Neural crest cell (in vitro differentiated cells): ENCODE measurements at places on chromosomes 3 and 15. TPM values are rescaled to one million over a fixed set of nuclear protein-coding genes. Genes with fewer than 3 reads are reported as not detected.
A peak's percentile ranks its signal among the peaks of the same experiment; 100 is the strongest.

DNA sequence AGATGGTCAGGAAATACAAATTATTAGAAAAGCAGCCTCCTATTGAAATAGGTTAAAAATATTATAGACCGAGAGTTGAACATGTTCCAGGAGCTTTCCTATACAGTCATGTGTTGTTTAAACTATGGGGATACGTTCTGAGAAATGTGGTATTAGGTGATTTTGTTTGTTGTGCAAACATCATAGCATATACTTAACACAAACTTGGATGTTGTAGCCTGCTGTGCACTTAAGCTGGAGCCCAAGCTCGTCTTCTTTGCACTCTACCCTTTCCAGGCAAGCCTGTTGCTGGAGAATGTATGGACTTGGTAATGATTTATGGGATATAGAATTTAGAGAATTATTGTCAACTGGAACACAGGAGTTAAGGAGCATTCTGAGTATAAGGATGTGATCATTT is 140.2 kb downstream of the AKAP13 start:
- DNase-seq, result no peak

DNA sequence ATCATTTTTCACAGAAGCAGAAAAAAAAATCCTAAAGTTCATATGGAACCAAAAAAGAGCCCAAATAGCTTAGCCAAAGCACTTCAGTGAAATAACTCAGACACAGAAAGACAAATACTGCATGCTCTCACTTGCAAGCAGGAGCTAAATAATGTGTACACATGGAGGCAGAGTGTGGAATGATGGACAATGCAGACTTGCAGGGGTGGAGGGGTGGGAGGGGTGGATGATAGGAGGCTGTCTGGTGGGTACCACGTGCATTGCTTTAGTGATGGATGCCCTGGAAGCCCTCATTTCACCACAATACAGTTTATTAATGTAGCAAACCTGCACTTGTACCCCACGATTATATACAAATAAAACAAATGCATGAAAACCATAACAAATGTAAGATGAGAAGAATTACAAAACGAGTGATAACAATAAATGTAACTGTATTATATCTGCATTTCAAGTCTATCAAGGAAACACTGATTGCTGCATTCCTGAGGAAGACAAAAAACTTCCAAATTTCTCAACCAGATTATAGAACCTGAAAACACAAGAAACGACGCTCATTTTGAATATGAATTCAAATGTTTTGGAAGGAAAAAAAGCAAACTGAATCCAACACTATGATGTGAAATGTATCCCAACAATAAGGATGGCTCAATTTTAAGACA is 96.5 kb downstream of the DLG1 start:
- DNase-seq, result no peak

DNA sequence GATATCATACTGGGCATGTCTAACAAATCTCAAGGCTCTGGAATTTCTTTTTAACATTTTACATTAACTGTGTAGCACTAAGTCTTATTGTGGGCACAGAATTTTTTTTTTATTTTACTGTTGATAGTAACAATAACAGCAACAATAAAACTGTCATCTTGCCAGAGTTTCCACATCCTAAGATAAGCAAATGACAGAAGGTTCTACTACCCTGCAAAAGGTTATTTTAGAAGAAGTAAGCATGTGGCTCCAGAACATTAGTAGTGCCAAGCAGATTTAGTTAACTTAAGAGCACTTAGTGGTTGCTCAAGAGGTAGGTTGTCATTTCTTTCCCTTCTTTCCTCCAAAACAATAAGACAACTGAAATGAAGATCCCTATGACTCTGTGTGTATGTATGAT is 743.0 kb upstream of the CBLB start:
- DNase-seq, result no peak

DNA sequence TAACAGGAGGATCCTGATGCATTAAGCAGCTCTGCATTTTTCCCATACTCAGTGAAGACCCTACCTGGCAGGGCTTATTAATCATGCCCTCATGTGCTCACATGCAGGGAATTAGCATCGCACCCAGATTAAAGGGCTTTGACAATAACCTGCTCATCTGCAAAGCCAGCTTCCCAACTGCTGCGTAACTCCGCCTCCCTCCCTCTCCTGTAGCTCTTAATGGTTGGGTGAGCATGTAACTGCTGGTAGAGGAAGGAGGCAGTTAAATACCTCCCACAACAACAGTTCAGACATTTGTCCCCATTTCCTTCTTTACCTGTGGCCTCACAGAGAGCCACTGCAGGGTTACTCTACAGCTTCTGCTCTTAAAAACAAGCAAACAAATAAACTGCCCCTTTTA is 203.6 kb upstream of the WNT5A start:
- no peak for DNase-seq

- DNase-seq, result no peak
These were observed 419.3 kb downstream of the MAGI1 start for GRCh38 chr3:65619451-65619881.

DNA sequence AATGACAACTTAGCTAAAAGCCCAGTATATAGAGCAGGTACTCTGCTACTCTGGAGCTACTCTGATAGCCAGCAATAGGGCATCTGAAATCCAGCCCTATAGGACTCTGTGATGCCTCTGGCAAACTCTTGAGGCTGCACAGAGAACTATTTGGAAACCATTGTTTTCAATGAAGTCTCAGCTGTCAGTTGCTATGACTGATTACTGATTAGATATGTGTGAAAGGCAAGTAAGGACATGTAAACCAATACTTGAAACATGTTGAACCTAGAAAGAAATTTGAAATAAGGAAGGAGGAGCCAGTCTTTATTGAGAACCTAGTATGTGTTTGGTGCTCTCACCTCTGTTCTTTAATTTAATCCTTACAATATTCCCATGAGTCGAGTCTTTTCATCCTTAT is 40.2 kb upstream of the CRTC3 start:
- DNase-seq, result no peak

DNA sequence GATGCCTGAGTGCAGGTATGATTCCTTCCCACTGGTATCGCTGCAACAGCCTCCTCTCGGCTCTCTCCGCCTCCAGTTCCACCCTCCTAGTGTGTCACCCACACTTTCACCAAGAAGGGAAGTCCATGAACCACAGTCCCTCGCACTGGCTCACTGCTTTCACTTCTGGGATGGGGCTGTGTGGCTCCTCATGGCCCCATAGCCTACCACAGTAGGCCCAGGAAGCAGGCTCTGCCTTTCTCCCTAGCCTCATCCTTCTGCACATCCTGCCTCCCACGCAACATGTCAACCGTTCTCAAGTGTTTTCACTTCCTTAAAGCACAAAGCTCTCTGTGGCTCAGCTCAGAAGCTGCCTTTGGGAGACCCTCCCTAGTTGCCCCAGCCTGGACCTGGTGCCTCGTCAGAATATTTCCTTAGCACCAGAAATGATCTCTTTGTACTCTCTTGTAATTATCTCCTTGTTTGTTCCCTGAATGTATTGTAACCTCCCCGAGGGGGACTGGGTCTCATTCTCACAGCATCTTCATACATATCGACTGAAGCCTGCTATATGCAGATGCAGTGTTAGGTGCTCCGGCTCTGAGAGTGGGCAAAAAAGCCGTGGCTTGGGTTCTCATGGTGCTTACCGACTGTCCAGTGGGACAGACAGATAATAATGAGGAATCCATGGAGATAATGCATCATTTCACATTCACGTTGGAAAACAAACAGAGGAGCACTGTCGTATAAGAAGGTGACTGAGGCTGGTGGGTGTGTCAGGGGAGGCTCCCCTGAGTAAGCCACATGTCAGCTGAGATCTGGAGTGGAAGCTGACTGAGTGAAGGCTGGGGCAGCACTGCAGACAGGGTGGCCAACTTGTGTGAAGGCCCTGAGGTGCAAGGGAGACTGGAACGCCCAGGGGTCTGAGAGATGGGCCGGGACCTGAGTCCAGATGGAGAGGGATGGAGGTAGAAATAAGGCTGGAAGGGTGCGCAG is 107.1 kb downstream of the DGKG start:
- DNase-seq, result no peak

DNA sequence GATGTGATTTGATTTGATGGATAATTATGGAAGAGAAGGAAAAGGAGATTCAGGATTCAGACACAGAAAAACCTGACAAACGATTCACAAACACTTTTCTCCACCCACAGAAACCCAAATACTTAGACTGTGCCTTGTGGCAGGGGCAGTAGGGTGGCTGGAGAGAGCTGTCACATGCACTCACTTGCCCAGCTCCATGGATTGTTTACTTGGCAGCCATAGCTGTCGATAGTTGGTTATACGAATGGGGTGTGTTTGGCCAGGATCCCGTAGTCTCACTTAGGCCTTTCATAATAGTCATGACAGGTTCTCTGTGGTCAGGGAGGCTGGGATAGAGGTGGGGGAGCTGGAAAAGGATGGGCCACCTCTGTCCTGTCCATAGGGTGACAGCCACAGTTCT is 76.9 kb downstream of the CACNA1D start:
- DNase-seq, result no peak

- DNase-seq, result no peak
These were observed 70.1 kb downstream of the CLDN11 start for GRCh38 chr3:170488802-170489201.

GRCh38 chr3:71244826-71245488 is 338.6 kb downstream of the FOXP1 start:
- DNase-seq, result no peak

GRCh38 chr3:88452228-88452627 is 302.5 kb downstream of the C3orf38 start:
- DNase-seq, result no peak

GRCh38 chr3:119891944-119892721 is 110.2 kb downstream of the NR1I2 start:
- DNase-seq, result peak; percentile 38

- DNase-seq, result no peak
These were observed 10.2 kb downstream of the PLSCR5 start for GRCh38 chr3:146594843-146595482.

- no peak for DNase-seq
These were observed 23.9 kb downstream of the LDHAL6B start for GRCh38 chr15:59230531-59231055.

DNA sequence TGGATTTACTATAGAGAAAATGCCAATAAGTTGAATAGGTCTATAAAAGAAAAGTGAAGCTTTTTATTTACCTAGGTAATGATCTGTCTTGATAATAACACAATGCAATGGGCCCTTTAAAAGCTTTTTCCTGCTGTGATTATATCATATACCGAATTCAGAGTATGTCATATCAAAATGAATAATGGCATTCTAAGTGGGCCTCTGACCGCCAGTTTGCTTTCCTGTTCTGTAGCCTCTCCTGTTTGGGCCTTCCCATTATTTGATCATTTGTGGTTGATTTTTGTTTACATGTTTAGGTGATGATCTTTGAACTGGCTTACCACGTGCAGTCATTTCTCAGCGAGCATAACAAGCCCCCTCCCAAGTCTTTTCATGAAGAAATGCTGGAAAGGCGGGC is 14.9 kb downstream of the EIF2AK4 start:
- DNase-seq, result no peak

DNA sequence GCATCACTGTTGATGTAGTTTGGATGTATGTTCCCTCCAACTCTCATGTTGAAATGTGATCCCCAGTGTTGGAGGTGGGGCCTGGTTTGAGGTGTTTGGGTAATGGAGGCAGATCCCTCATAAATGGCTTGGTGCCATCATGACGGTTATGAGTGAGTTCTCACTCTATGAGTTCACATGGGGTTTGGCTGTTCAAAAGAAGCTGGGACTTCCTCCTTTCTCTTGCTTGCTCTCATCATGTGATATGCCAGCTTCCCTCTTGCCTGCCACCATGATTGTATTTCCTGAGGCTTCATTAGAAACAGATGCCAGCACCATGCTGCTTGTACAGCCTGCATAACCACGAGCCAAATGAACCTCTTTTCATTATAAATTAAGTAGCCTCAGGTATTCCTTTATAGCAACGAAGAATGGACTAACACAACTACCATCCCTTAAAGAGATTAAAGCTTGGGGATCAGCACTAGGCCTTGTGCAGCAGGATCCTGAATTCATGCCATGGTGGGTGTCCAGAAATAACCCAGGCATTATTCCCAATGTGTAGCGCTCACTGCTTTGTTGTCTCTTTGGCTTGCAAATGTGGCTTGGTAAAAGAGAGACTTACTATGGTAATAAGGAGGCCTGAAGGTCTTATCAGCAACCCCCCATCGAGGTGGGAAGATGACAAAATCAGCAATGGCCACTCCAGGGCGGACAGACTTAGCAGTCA is 41.9 kb downstream of the NDUFB4 start:
- no peak for DNase-seq

GRCh38 chr3:184965639-184966430 is 153.9 kb downstream of the VPS8 start:
- no peak for DNase-seq

- DNase-seq, result no peak
These were observed 32.9 kb downstream of the EPHB3 start for GRCh38 chr3:184594371-184595001.

NRG4 gene
- not detected in 2 replicates for total RNA-seq

BCL2A1 gene
- total RNA-seq, result not detected in 2 replicates

STARD9 gene
- 16.4 and 16.5 TPM in 2 replicates for total RNA-seq

REC114 gene
- total RNA-seq, result not detected in 2 replicates

MINAR1 gene
- total RNA-seq, result 1.9 and 2.0 TPM in 2 replicates
